ENCODE measurements at places on chromosomes 2 and 18.

DNA sequence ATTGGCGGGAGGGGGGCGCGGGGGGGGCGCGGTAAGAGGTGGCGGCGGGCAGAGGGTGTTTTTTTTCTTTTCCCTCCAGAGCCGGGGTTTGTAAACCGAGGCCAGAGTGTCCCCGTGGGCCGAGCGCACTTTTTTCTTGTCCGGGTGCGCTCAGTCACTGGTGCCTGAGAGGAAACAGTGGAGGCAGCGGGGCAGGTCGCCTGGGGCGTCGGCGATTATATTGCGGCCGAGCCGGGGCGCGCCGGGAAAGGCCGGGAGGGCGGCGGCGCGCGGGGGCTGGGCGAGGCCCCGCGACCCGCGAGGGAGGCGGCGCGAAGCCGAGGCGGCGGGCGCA is 275 bp downstream of the HOXD8 start:
- DNase-seq, result no peak

DNA sequence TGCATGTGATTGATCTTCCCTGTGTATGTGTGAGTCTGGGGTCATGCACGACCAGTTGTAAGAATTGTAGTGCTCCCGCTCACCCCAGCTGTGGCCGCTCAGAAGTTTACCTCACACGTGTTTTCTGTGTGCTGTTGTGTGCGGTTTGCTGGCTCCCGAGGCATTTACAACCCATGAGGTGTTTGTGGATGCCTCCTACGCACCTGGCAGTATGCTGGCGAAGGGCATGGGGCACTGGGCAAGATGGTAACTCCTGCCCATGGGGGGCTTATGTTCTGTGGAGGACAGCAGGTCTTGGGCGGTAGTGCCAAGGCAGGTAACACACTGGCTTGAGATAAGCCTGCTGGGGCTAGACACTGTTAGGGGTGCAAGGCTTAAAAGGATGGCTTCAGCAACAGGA is 102.6 kb upstream of the HS6ST1 start:
- no peak for DNase-seq

GRCh38 chr18:45286431-45286830 is 328.8 kb upstream of the SLC14A2 start:
- DNase-seq, result no peak

- peak; percentile 78 for DNase-seq
Measured at GRCh38 chr2:46493241-46493970, 14.0 kb downstream of the TMEM247 start.

DNA sequence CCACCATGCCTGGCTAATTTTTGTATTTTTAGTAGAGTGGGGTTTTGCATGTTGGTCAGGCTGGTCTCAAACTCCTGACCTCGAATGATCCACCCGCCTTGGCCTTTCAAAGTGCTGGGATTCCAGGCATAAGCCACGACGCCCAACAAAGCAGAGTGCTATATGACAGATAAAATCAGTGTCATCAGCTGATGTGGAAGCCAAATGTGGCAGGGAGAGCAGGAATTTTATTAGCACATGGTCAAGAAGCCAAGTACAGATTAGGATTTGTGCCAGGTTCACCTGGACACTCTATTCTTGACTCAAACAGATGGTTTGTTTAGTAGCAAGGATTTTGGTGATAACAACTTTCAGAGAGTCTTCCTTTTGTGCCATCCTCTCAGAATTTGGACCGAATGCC is 62.7 kb downstream of the LCLAT1 start:
- DNase-seq, result no peak

GRCh38 chr2:186308347-186308746 is 177.7 kb upstream of the ZC3H15 start:
- peak; percentile 18 for DNase-seq

- peak; percentile 61 for DNase-seq
Measured at GRCh38 chr2:106827158-106827557, 58.8 kb downstream of the ST6GAL2 start.

GRCh38 chr2:230905448-230906421 is 19.3 kb downstream of the GPR55 start:
- DNase-seq, result peak; percentile 5

GRCh38 chr2:170024721-170025120 is 153.2 kb upstream of the MYO3B start:
- no peak for DNase-seq

DNA sequence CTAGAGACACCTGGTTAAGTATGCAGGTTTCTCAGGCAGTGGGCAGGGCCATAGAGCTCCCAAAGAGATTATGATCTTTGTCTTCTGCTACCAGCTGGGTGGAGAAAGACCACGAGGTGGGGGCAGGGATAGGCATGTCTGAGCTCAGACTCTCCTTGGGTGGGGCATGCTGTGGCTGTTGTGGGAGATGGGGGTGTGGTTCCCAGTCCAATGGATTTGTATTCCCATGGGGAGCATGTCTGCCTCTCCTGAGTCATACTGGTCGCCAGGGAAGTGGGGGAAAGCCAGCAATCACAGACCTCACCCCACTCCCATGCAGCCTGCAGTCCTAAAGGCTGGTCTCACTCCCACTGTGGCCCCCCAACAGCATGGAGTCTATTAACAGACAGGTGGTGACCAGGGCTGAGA is 31.4 kb upstream of the RHOB start:
- DNase-seq, result peak; percentile 38

DNA sequence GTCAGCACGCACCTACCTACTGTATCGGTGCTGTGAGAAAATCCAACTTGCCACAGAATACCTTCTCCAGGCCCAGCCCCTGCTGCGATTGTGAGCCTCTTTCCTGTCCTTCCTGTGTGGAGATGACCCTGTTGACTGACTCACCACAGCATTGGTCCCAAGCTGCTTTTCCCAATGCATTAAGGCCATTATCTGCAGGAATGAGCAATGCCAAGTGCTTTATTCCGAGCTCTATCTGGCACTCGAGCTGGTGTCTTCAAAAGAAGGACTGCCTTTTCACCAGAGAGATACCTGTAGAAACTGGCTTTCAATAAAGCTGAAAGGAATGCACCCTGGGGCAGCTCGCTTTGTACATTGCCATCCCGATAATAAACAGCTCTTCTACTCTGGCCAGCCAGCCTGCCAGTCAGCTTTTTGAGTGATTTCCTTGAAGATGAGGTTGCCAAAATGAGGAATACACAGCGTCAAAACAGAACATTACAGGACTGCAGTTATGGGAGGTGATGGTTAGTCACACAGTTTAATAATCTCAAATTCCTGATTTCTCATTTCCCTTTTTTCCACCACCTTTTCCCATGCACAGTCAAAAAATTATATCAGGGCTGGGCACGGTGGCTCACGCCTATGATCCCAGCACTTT is 8.3 kb upstream of the RNF103 start:
- DNase-seq, result no peak

DNA sequence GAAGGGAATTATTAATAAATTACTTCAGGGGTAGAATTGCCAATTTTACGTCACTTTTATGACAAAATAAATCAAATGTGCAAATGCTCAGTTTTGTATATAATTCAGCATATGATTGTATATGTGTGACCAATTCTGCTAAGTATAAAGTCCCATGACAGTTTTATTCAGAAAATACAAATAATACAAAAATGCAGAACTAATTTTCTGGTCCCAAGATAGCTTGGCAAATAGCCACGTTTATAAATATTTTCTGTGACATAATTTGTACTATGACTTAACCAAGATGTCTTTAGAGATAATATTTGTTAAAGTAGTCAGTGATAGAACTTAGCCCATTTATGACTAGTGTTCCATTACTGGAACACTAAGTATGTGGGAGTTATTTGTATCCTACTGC is 24.2 kb upstream of the CAB39 start:
- DNase-seq, result no peak

- no peak for DNase-seq
Measured at GRCh38 chr18:48106498-48106897, 176.0 kb upstream of the SMAD2 start.

GRCh38 chr2:68828887-68829708 is 42.1 kb downstream of the BMP10 start:
- DNase-seq, result peak; percentile 92

- peak; percentile 29 for DNase-seq
Measured at GRCh38 chr2:98805412-98806171, 74.7 kb upstream of the MGAT4A start.

- DNase-seq, result no peak
Measured at GRCh38 chr2:240954436-240955305, 43.7 kb upstream of the SNED1 start.

- no peak for DNase-seq
Measured at GRCh38 chr2:208406474-208407451, at the start of gene PTH2R. Gene PTH2R (plus strand): TSS chr2:208406792. CDS start chr2:208407044, 252 bp downstream.

- DNase-seq, result no peak
Measured at GRCh38 chr2:7811073-7811472, 870.8 kb upstream of the ID2 start.

DNA sequence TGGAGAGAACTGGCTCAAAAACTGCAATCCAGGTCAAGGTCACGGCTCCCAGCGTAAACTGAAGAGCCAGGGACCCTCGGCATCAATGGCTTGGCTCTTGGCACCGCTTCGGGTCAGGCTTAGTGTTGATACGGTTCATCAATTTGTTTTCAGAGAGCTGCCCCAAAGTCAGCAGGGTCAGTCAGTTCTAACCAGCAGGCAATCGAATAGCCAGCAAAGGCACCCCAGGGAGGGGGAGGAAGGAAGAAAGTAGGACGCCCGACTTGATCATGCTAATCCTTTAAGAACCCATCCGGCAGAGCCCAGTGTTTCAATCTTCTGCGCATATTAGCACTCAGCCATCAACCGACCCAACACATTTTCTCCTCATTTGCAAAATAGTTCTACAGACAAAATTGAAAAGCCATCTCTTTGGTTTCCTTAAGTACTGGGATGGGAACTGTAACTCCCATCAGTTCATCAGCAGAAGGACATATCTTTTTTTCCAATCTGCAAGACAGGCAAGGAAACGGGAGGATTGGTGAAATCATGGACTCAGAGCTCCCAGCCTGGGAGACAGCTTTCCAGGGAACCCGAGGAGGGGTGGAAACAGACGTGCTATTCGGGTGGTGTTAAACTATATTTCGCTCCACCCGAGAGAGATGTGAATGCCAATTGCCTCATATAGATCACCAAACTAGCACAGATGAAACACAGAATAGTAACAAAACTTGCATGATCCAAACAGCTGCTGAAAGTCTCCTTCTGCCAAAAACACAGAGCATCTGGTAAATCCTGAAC is 40.7 kb upstream of the CABLES1 start:
- DNase-seq, result no peak

GRCh38 chr2:56117764-56118163 is 66.0 kb upstream of the CCDC85A start:
- no peak for DNase-seq

DNA sequence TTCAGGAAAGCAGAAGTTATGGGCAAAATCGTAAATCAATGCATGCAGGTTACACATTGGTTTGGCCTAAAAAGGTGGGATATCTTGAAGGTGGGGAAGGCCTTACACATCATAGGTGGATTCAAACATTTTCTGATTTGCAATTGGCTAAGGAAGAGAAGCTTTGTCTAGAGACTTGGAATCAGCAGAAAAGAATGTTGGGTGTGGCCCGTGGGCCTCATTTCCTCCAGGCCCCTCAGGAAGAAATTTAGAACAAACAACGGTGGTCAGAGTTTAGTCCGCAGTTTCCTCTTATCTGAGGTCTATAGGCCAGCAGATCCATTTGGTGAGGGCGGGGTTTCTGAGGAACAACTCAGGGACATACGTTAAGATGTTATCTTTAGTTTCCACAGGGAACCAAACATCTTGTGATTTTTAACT is 50.9 kb upstream of the AFF3 start:
- no peak for DNase-seq

GRCh38 chr18:50819027-50819727 is 639 bp downstream of the MRO start:
- peak; percentile 41 for DNase-seq

GRCh38 chr2:39549718-39550464 is 112.8 kb upstream of the MAP4K3 start:
- DNase-seq, result no peak

DNA sequence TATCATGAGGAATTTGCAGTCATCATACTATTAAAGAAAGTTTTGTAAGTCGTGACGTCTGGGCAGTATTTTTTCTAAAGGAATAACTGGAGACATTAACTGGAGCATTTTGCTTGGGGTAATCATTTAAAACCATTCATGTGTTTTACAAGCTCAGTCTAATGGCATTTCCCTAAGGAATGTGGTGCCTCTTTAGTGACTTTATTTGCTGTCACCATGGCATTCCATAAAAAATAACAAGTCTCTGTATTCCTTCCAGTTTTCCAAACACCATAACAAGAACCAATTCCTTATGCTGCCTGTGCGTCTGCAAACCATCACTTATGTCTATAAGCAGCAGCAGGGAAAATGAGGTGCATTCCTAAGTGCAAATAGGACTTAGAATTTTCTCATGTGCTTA is 82.8 kb downstream of the EPB41L3 start:
- no peak for DNase-seq

- DNase-seq, result peak; percentile 89
Measured at GRCh38 chr2:224252631-224253030, 149.3 kb downstream of the FAM124B start.

DNA sequence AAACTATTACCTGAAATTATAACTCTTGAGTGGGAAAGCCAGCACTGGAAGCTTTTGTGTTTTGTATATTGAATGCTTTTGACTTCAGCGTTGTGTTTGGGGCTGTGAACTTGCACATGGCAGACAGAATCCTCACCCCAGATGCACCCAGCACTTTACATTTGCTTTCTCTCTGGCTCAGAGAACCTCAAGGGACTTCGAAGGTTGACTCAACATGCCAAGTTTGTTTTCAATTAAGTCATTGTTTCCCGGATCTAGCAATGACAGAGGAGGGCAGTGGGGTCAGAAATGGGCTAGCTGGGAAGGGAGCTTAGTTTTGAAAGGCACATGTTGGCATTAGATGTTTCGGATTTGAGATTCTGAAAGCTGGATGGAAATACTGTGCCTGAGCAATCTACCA is 22.4 kb downstream of the TET3 start:
- no peak for DNase-seq

DNA sequence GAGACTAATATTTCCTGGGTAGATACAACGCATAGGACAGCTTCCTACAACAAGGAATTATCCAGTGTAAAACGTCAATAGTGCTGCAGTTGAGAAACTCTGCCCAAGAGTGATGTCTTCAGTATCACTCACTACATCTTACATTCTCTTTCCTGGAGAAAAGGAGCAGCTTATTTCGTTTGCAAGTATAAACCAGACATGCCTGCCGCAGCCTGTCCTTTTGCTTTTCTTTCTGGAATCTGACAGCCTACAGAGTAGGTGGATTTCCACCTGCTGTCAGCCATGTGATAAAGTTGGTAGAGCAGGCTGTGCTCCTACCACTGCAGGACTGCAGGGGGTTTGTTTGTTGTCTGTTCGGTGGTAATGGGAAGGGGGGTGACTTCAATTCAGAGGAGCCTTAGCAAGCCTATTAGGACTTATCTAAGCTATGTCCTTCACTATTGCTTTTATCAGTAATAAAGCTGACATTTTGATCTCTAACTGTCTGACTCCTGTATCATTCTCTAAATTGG is 439.1 kb downstream of the GRB14 start:
- DNase-seq, result no peak

- peak; percentile 18 for DNase-seq
Measured at GRCh38 chr2:74944987-74945787, 13.3 kb upstream of the POLE4 start.

DNA sequence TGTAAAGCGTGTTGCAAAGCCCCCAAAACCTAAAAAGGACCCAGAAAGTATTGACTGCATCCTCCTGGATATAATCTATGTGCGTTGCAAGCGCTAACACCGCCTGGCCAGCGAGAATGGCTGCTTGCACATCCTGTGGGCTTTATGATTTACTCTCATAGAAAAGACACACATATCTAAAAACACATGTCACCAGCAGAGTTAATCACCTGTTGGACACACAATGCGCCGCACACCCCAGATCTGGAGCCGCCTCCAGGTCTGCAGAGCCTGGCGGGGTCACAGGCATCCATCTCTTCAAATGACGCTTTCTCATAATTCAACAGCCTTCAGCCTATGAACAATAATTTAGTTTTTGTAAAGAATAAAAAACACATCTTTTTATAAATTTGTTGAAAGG is 186.5 kb downstream of the RTP5 start:
- no peak for DNase-seq
